NCI-H460 (cell line): ENCODE measurements at places on chromosomes 2 and 18.
A peak's percentile ranks its signal among the peaks of the same experiment; 100 is the strongest.

GRCh38 chr2:3125761-3126130 lies 251.9 kb downstream of the EIPR1 start:
- no peak for DNase-seq

GRCh38 chr2:130767408-130767775 lies 12.1 kb downstream of the AMER3 start:
- DNase-seq = no peak

GRCh38 chr2:241994086-241994485 lies 124.6 kb downstream of the RTP5 start:
- no peak for DNase-seq

DNA sequence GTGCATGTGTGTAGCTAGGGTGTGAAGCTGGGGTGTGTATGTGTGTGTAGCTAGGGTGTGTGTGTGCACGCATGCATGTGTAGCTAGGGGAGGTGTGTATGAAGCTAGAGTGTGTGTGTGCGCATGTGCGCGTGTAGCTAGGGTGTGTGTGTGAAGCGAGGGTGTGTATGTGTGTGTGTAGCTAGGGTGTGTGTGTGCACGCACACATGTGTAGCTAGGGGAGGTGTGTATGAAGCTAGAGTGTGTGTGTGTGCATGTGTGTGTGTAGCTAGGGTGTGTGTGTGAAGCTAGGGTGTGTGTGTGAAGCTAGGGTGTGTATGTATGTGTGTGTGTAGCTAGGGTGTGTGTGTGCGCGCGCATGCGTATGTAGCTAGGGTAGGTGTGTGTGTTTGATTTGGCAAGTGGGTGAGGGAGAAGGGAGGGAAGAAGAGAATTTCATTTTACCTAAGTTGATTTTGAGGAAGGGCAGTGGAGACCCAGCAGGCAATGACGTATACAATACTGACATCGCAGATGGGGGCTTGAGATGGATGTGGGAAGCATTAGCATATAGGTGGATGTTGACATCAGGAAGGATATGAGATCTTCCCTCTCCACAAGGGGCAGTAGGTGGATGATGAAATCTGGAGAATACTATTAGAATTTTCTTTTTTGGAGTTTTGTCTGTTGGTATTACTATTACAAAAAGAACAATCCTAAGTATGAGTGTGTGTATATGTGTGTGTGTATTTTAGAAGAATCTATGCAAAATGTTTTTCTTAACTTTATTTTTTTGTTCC lies 70.7 kb downstream of the PRELID3A start:
- DNase-seq = no peak

DNA sequence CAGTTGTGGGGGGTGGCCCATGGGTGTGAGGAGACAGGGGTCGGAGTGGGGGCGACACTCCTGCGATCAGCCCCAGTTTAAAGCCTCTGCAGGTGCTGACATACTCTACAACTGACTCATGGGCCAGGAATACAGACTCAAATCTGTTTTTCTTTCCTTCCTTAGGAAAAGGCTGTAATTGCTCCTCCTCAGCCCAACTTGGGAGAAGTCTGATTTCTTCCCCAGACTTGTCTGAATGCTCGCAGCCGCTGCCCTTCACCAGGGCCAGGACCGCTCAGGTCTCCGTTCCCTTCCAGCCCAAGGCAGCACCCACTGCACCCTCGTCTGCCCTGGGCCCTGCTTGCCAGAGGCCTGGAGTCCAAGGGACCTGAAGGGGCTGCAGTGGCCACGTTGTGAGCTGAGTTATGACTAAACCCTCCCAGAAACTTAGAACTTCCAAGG lies 41.3 kb downstream of the RHOB start:
- no peak for DNase-seq

DNA sequence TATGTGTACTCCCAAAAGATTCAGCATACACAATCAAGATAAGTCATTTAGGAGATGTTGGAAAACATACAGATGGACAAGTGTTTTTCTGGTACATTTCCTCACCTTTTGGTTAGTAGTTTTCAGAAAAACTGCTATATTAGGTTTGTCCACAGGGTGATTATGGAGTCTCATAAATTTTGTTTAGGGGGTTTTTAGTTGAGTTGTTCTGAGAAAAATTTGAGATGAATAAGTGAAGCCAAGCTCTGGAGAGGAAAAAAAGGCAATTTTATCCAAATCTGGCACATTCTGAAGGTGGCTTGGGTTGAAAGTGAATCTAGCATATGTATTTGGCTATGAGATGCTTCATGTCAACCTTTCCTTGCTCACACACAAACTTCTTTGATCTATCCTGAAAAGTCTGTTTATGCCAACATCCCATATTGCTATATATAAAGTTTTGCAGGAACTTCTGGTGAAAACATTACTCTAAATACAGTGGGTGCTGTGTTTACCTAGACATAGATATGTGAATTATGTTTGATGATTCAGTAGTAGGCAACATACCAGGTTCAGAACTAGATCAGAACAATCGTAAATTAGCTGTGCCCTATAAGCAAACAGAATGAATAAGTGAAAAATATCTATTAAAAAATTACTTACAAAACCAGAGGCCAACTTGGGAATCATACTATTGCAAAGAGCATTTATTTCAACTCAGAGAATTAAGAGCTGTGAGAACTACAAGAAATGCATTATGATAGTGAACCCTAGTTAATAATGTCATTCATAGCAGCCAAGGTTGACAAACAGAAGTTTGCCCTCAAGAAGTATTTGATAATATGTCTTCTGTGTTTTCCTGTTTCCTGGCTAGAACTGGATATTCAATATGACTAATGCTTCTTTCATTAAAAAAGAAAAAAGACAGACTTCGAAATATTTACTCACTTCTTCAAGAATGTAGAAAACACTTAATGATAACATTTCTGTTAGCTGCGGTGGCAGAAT lies 552.0 kb downstream of the IRS1 start:
- peak; percentile 9 for DNase-seq

GRCh38 chr2:241366678-241367077 lies 10.6 kb downstream of the FARP2 start:
- DNase-seq = no peak

- DNase-seq = no peak
These were observed 22.7 kb downstream of the MPPE1 start for GRCh38 chr18:11885278-11885947.

DNA sequence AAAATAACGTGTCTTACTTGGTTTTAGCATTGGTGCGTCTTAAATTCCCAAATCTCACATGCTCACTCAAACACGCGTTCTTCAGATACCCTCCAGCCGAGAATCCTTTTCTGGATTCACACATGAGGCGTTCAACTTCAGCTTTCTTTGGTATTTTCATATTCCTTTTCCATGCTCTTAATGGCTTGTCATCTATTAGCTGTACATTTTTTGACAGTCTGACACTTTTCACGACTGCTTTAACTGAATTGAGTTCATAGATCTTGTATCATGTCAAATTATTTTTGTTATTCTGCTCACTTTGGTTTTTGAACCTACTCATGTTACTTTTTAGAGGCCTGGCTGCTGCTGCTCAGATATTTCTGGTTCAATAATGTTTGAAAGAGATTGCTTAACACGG lies 59.0 kb downstream of the INPP5D start:
- no peak for DNase-seq
